ENCODE measurements at places on chromosomes 6 and 20.

DNA sequence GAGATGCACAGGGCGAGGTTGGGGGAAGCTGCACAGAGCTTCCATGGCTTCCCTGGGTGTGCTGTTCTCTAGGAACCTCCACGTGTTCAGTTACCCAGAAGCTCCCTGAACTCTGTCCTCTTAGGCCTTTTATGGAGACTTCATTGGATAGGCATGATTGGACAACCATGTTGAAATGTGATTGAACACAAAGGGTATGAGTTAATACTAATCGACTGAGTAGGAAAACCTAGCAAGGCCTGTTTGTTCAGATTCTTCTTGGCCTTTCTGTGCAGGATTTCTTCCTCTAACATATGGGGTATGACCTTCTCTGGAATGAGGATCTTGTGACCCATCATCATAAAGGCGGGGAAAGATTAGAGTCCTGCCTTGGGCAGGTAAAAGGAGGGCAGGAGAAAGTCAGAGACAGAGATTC, 70.7 kb upstream of the SMIM29 start:
- no peak for DNase-seq

DNA sequence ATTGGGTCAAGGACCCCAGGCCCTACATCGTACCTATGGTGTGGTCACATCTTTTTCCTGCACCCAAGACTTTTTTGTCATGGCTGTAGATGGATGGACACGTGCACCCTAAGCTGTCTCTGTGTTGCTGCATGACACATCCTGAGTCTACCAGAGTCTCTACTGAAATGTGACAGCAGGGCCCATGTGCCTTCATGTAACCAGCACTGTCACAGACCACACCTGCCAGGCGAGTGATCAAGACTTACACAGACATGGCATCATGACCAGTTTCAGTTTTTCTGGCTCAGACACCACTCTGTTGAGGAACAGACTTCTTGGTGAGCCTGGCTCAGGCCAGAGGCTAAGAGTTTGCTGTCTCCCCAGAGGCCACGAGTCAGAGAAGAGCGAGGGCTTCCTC, 7.6 kb downstream of the PRND start:
- no peak for DNase-seq

GRCh38 chr6:37308069-37308815, 45.5 kb upstream of the RNF8 start:
- DNase-seq, result peak; percentile 99

GRCh38 chr20:38434770-38435554, at the start of gene SNHG17:
TSS of gene SNHG17 (minus strand) at chr20:38435328.
- peak; percentile 81 for DNase-seq

- no peak for DNase-seq
Measured at GRCh38 chr6:149905371-149905910, 7.5 kb upstream of the RAET1E start.

GRCh38 chr20:59003836-59004492, 3.1 kb downstream of the CTSZ start:
- no peak for DNase-seq

DNA sequence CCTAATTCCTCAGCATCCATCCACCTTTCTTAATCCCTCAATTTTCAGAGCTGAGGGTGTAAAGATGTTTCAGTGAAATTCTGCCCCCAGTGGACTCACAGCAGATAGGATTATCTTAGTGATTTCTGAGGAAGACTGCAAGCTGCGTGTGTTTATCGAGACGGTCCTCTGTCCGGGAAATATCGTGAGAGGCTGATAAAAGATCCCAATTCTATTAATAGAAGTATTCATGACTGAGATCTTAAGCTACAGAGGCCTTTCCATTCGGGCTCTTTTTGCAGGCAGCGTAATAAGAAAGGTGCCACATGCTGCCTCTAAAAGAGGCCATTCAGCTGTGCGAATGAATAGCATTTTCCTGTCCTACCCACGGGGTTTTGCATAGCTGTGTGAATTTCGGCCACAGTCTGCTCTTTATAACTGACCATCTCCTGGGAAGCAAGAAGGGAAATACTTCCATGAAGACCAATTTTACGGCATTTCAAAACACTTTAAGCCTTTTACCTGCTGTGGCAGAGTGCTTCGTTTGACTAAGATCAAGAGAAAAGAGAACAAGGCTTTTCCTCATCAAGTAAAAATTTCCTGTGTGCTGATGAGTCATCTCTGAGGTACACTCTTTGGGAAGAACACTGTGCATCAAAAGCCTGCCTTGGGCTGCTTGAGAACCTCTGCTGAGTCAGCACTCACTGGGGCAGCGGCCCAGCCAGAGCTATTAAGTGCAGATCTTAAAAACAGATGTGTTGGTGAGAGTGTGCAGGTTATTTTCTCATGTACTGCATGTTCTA, 208.8 kb downstream of the ARHGAP18 start:
- no peak for DNase-seq

GRCh38 chr6:21664314-21665109, 71.0 kb downstream of the SOX4 start:
- peak; percentile 73 for DNase-seq

DNA sequence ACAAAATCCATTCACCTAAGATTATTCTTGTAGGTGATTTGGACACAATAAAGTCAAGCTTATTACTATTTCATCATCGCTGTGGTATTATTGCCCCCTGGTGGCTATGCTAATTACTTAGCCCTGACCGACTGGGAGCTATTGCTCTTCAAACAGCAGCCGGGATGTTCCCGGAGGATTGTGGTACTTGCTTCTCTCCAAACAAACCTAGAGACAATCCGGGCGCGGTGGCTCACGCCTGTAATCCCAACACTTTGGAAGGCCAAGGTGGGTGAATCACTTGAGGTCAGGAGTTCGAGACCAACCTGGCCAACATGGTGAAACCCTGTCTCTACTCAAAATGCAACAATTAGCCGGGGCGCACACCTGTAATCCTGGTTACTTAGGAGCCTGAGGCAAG, 15.4 kb upstream of the STMND1 start:
- DNase-seq, result no peak

GRCh38 chr6:151576633-151577032, 82.8 kb downstream of the CCDC170 start:
- no peak for DNase-seq

- no peak for DNase-seq
Measured at GRCh38 chr6:22544476-22544875, 24.9 kb upstream of the HDGFL1 start.

- no peak for DNase-seq
Measured at GRCh38 chr6:147347882-147348575, 143.8 kb downstream of the STXBP5 start.

- DNase-seq, result no peak
Measured at GRCh38 chr6:52253494-52253893, 9.2 kb upstream of the IL17F start.

GRCh38 chr6:28802417-28803336, 121.1 kb downstream of the TRIM27 start:
- no peak for DNase-seq

DNA sequence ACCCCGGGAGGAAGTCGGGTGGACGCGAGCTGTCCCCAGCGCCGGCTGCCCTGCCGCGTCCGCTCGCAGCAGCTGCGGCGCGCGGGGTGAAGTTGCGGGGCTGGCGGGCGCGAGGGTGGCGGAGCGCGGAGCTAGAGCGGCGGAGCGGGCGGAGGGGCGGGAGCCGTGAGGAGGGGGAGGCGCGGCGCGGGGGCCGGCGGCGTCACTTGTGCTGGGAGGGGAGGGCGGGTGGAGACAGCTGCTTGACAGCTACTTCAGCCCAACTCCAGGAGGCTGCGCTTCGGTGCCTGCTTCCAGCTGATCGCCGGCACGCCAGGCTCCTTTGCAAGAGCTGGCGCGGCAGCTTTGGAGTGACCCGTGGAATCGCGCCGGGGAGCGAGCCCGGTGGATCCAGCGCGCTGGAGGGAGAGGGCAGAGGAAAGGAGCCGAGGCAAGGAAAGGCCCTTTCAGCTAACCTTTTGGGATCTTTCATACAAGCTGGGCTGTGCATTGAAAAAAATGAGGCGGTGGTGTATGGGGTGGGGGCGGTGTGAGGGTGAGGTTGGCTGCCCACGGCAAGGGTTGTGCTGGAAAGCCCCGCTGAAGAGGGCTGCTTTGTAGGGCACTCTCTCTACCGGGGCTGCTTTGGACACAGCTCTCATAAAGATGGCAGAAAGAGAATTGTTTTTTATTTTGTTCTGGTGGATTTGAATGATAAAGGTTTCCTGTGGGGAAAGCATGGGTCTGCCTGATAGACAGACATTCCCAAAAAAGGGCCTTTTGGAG, 24.6 kb downstream of the RIPOR2 start:
- DNase-seq, result peak; percentile 63

DNA sequence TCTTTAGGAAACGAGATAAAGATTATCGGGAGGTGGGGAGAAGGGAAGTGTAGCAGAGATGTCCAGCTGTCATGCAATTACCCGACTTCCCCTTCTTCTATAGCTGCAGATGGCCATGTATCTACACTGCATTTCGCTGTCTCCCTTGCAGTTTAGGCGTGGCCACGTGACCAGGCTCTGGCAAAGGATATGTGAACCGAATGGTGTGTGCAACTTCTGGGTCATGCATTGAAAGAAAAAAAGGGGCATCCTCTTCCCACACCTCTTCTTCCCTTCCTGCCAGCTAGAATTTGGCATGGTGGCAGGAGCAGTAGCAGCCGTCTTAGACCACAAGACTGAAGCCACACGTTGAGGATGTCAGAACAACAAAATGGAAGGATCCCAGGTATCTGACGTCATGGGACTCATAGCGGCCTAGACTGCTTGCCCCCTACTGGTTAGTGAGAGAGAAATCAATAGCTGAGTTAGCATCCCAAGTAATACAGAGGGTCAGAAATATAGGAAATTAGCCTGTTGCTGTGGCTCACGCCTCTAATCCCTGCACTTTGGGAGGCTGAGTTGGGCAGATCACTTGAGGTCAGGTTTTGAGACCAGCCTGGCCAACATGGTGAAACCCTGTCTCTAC, 32.8 kb downstream of the TCF15 start:
- DNase-seq, result no peak

DNA sequence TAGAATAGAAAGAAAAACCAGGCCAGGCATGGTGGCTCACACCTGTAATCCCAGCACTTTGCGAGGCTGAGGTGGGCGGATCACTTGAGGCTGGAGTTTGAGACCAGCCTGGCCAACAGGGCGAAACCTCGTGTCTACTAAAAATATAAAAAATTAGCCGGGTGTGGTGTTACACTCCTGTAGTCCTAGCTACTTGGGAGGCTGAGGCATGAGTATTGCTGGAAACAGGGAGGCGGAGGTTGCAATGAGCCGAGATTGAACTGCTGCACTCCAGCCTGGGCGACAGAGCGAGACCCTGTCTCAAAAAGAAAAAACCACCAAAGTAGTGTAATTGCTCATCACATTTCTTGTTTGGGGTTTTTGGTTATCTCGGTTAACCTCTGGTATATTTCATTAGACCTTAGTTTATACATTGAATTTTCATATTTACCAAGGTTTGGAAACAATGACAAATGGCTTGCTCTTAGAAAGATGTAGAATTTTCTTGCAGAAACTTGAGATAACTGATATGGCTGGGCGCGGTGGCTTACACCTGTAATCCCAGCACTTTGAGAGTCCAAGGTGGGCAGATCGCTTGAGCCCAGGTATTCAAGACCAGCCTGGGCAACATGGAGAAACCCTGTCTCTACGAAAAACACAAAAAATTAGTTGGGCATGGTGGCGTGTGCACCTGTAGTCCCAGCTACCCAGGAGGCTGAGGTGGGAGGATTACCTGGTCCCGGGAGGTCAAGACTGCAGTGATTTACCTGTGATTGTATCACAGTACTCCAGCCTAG, 14.2 kb downstream of the ITCH start:
- no peak for DNase-seq

DNA sequence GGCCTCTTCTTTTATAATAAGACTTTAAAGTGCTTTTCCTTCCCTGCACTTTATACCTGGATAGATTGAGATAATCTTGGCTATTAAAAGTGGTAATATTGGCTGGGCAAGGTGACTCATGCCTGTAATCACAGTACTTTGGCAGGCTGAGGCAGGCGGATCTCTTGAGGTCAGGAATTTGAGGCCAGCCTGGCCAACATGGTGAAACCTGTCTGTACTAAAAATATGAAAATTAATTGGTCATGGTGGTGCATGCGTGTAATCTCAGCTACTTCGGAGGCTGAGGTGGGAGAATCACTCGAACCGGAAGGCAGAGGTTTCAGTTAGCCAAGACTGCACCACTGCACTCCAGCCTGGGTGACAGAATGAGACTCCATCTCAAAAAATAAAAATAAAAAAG, 197.1 kb upstream of the RGS17 start:
- no peak for DNase-seq

DNA sequence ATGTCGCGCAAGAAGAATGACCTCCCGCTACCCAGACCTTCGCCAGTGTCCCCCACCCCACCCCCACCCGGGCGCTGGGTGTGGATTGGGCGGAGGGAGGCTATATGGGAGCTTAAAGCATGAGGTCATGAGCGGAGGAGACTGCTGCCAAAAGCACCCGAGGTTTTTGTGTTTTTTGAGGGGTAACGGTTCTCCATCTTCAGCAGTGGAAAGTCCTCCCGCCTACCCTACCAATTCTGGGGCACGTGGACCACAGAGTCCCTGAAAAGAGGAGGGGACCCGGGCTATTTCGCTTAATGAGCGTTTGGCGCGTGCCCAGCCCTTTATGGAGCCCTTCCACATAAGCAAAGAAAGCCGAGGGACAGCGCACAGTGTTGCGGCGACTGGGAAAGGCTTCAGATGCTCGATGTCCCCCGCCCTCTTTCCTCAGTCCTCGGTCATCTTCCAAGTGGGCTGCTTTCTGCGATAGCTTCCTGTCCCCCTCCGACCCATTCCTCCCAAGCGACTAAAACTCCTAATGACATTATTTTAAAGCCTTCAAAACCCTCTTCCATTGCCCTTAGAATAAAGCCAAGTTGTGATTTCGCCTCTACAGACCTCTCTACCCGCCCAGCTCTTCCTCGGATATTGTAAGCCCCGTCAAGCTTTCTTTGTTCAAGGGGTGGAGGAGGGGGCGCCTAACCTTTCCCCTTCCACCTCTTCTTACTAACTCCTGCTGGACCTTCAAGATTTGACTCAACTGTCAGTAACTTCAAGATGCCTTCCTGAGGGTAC, 2.1 kb upstream of the TRERF1 start:
- peak; percentile 47 for DNase-seq

GRCh38 chr20:60372822-60373221, 414.6 kb downstream of the CDH26 start:
- DNase-seq, result peak; percentile 72

- DNase-seq, result no peak
Measured at GRCh38 chr6:9292975-9293374, 857.6 kb upstream of the SLC35B3 start.

DNA sequence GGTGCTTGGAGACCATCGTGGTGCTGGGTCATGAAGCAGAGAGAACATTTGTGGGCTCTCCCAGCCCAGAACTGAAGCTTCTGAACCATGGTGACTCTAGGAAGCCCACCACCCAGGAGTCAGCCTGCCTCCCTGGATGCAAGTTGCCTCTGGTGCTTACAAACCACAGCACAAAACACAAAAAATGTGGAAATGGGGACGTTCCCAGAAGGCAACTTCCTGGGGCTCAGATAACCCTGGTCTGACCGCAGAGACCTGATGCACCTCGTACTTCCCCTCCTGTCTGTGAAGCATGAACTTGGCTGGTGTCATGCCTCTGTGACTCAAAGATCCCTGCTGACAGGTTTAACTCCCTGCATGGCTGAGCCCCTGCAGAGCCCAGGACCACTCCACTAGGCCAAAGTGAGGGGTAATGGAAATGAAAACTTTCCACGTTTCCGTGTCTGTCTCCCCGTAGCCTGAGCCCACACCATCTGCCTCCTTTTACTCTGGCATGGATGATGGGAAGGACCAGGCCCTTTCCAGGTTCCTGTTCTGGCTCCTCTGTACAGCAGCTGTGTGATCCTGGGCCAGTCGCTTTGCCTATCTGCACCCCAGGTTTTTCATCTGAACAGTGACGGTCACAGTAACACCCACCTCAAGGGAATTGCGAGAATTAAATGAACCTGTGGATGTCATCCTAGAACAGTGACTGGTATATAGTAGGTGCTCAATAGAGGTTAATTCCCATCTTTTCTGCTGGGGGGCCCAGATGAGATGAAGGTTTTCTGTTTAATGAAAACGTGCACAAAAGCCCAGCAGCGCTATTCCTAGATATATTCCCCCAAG, 57.7 kb downstream of the PPP1R16B start:
- DNase-seq, result no peak
